MM.1S (cell line): ENCODE measurements at places on chromosomes 6 and 20.

- no peak for DNase-seq
Observed at GRCh38 chr6:134853111-134854055, 96.5 kb downstream of the ALDH8A1 start.

DNA sequence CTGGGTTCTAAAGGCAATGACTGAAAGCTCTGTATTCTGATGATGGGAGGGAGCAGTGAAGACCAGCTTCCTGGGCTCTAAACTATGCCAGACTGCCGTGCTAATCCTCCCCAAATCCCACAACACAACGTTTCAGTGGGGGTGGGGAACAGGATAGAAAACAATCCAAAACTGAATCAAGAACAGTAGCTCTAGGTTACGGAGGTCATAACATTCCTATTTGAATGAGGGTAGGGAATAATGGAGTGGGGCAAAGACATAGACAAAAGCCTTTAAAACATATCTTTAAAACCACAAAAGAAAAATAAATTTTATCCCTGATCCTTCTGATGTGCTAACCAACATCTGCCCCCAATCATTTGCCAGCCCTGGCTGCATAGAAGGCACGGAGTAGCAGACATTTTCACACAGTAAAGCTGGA, 7.8 kb downstream of the USP49 start:
- no peak for DNase-seq

- no peak for DNase-seq
Observed at GRCh38 chr6:133274813-133275212, 33.7 kb downstream of the EYA4 start.

DNA sequence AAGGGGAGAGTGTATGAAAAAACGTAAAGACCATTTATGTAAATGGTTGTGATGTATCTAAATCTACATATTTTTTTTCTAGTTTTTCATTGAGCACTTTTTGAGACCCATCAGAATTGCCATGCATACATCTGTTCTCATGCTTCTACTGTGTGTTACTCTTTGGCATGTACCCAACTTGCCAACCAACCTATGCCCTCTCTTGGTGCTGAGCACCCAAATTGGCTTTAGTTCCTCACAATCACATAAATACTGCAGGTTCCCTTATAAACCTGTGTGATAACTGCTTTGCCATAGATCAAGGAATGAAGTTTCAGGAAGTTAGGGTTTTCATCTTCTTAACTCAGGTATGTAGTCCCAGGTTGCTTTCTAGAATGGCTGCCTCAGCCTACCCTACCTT, 7.8 kb downstream of the ENPP3 start:
- DNase-seq = no peak

- no peak for DNase-seq
Observed at GRCh38 chr20:52867305-52867704, 104.9 kb upstream of the TSHZ2 start.

DNA sequence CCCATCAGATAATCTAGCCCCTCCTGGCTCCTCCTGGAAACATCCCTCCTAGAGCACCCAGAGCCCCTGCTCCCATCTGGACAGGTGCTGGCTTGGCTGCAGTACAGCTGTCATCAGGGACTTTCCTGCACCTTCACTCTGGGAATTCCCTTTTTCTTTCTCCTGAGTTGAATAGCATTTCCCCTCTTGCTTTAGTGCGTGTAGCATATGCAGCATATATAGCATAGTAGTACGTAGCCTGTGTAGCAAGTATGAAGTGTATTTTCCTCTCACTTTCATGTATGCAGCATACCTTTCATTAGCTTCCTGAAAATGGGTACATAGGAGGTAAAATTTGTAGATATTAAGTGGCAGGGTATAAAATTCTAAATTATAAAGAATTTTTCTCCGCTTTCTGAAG, 352.9 kb downstream of the ESR1 start:
- DNase-seq = no peak

- DNase-seq = no peak
Observed at GRCh38 chr6:43455531-43456428, at the start of gene DLK2. Gene DLK2, minus strand, starts transcription at chr6:43455548. Its CDS starts 723 bp downstream, at chr6:43454825.

- no peak for DNase-seq
Observed at GRCh38 chr6:45438151-45438550, 60.4 kb upstream of the SUPT3H start.

DNA sequence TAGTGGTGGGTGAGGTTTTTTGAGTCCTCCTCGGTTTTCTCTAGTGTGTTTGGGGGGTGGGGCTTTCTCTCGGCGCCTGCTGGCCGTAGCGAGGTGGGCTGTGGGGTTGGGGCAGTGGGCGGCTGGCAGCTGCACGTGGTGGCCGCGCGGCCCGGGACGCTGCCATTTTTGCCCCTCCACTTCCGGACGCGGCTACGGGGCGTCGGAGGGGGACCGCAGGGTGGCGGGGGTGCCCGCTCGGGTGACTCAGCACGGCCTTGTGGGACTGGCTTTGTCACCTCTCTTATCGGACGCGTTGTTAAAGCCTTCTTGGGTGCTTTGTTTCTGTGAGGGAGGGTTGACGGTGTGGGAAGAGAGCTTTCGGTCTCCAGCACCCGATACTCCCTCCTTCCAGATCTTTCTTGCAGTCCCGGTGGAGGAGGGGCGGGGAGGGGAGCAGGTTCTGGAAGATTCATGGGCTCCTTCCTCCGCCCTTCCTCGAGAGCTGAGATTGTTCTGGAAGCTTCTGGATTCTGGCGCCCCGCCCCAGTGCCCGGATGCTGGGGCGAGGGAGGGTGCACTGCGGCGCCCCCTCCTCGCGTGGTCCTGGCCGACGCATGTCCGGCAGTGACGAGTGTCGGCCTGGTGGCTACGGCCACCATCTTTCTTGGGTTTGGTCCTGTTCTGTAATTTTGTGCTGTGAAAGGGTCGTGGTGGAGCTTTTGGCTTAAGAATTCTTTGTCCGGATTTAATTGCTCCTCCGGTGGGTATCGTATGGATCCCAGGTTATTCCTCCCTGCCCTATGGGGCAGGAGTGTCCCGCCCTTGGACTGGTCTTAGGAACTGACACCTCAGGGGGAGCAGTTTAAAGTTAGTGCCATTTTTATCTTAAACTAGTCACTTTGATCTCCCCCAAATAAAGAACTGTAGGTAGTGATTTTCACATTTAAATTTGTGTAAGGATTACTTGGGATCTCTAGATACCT, 719 bp downstream of the HSP90AB1 start:
- peak; percentile 59 for DNase-seq

DNA sequence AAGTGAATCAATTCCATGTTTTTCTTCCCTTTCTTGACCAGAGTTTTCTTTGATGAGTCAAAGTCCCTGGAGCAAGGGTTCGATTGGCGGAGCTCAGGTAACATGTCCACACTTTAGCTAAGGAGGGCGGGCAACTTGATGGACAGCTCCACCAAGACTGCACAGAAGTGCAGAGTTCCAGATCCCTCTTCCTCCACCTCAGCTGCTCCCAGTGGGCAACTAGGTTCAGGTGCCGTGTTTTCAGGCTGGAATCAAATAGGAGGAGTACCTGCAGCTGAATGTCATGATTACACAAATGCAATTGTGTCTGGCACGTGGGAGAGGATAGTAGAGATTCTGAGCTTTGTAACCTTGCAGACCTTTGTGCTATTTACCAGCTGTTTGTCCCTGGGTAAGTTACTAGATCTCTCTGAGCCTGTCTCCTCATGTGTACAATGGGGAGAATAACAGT, 1.9 kb upstream of the ELMO2 start:
- DNase-seq = no peak

DNA sequence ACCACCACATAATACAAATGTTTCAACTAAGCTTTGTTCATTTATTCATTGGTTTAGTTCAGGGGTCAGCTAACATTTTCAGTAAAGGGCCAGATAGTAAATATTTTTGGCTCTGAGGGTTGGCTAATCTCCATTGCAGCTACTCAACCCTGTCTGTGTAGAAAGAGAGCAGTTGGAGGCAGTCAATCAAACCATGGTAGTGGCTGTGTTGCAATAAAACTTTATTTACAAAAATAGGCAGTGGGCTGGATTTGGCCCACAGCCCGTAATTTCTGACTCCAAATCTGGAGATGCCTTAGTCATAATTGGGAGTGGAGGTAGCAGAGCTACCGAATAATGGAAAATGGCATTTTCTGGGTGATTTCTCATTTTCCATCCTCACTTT, 242.5 kb upstream of the ZFP64 start:
- DNase-seq = no peak

DNA sequence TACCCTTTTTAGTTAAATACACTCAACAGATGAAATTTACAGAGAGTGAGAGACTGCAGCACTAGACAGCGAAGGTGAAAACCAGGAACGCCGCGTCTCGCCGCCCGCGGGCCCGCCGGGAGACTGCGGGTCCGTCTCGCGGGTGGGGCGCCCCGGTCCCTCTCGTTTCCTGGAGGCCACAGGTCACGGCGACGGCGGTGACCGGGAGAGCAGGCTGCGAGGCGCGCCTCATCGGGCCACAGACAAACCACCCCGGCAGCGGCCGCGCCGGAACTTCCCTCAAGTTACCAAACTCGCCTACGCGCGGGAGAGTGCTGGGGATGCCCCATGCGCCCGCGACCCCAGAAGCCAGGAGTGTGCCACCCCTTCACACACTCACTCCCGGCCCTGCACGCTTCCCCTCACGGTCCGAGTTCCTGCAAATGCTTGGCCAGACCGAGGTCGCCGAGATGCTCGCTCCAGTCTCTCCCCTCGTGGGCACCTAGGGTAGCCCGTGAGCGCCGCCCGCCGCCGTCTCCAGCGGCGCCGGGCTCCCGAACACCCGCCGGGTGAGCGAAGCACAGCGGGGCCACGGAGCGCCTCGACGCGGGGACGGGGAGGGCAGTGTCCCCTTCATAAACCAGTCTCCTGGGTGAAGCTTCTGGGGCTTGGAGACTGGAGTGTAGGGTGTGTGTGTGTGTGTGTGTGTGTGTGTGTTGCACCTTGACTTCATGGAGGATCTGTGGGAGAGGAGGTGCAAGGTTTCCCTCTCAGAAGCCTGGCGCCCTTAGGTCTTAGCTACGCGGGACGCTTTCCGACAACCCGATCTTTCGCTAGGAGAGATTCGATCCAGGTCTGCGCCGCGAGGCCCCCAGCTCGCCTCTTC, 1.4 kb downstream of the BACH2 start:
- DNase-seq = peak; percentile 39

DNA sequence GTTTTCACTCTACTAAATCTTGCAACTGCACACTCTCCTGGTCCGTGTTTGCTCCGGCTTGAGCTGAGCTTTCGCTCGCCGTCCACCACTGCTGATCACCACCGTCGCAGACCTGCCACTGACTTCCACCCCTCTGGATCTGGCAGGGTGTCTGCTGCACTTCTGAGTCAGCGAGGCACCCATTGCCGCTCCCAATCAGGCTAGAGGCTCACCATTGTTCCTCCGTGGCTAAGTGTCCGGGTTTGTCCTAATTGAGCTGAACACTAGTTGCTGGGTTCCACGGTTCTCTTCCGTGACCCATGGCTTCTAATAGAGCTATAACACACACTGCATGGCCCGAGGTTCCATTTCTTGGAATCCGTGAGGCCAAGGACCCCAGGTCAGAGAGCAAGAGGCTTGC, 98.6 kb upstream of the GPR6 start:
- no peak for DNase-seq

- DNase-seq = no peak
Observed at GRCh38 chr6:5079692-5080091, 5.4 kb upstream of the PPP1R3G start.

GRCh38 chr6:113731541-113731940, 125.6 kb upstream of the MARCKS start:
- DNase-seq = no peak

DNA sequence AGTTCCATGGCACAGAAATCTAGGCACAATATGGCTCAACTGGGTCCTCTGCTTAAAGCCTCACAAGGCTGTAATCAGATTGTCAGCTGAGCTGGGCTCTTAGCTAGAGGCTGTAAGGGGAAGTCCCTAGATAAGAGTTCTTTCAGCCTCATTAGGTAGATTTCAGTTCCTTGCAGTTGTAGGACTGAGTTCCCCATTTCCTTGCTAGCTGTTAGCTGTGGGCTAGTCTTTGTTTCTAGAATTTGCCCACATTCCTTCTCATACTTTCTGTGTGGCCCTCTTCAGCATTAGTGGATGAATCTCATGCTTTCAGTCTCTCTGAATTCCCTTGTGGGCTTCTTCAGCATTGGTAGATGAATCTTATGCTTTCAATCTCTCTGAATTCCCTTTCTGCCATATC, 71.0 kb upstream of the MRAP2 start:
- DNase-seq = no peak

DNA sequence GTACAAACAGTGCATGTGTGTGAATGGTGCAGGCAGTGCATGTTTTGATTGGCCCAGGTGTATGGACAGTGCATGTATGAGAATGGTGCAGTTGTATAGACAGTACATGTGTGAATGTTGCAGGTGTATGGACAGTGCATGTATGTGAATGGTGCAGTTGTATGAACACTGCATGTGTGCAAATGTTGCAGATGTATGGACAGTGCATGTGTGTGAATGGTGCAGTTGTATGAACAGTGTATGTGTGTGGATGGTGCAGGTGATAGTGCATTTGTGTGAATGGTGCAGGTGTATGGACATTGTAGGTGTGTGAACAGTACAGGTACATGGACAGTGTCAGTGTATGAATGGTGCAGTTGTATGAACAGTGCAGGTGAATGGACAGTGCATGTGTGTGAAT, 4.0 kb upstream of the KLHL31 start:
- DNase-seq = no peak

DNA sequence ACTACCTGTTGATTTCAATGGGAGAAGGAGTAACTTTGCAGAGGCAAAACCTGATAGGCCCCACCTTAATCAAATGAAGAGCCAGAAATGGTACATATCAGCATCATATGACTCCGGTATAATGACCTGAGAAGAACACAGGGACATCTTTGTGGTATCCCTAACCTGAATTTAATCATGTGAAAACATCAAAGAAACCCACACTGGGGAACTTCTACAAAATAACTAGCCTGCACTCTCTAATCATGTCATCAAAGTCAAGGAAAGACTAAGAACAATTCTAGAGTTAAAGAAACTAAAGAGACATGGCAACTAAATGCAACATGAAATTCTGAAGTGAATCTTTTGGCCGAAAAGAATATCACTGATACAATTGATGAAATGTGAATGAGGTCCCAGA, 34.9 kb downstream of the SLC17A4 start:
- no peak for DNase-seq

- DNase-seq = no peak
Observed at GRCh38 chr20:15547119-15547518, 1026.1 kb downstream of the KIF16B start.

GRCh38 chr6:13248053-13248452, 80.3 kb downstream of the TBC1D7 start:
- no peak for DNase-seq

- no peak for DNase-seq
Observed at GRCh38 chr6:54473328-54473727, 165.1 kb downstream of the TINAG start.

- DNase-seq = no peak
Observed at GRCh38 chr6:140134224-140134623, 759.8 kb upstream of the CITED2 start.

DNA sequence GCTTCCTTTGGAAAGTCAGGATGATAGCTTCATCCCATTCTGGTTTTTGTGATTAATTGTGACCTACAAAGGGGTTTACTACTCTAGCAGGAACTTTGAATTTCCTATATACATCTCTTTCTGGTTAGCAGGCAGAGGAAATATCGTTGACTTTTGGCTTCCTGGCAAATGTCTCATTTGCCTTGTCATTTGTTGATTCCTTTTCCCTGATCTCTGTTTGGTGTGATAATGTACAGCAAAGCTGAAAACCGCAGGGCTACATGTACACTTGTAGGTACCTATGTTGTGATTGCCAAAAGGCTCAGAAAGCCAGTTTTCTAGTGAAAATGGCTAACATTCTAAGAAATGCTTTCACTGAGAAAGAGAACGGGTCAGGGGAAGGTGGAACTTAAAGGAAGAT, 44.3 kb downstream of the TOP1 start:
- no peak for DNase-seq

GRCh38 chr6:23445157-23445710, 680.8 kb upstream of the NRSN1 start:
- DNase-seq = no peak

GRCh38 chr20:52845044-52845443, 127.1 kb upstream of the TSHZ2 start:
- DNase-seq = no peak
